ENCODE measurements at places on chromosomes 4 and X.
A peak's percentile ranks its signal among the peaks of the same experiment; 100 is the strongest.

DNA sequence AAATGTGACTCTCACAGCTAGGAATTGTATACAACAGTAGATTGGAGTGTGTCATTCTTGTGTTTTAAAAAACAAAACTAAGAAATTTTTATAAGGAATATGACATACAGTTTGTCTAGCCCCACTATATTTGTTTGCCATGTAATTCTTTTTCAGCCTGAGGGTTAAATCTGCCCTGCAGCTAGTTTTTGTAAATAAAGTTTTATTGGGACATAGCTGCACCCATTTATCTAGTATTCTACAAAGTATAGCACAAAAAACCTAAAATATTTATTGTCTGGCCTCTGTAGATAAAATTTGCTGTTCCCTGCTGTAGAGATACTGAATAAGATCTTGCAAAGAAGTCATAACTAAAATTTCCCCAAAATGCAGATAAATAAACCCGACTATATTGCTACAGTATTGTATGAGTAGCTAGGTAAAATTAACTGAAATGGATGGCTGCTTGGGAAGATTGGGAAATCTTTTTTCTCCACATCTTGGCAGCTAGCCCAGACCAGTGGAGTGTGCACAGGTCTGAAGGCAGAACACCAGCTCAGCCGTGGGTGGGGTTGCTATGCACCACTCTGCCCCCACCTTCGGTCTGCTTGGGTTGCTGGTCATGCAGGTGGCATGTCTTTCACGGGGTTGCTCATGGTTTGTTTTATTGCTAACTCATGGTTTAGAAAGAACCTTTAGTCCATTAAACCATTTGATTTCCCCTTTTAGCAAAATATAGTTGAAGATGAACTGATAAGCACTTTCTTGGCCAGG lies 127.9 kb downstream of the KLHL8 start:
- DNase-seq = no peak

- DNase-seq = no peak
These were observed 66.9 kb upstream of the WDR1 start for GRCh38 chr4:10183462-10183861.

DNA sequence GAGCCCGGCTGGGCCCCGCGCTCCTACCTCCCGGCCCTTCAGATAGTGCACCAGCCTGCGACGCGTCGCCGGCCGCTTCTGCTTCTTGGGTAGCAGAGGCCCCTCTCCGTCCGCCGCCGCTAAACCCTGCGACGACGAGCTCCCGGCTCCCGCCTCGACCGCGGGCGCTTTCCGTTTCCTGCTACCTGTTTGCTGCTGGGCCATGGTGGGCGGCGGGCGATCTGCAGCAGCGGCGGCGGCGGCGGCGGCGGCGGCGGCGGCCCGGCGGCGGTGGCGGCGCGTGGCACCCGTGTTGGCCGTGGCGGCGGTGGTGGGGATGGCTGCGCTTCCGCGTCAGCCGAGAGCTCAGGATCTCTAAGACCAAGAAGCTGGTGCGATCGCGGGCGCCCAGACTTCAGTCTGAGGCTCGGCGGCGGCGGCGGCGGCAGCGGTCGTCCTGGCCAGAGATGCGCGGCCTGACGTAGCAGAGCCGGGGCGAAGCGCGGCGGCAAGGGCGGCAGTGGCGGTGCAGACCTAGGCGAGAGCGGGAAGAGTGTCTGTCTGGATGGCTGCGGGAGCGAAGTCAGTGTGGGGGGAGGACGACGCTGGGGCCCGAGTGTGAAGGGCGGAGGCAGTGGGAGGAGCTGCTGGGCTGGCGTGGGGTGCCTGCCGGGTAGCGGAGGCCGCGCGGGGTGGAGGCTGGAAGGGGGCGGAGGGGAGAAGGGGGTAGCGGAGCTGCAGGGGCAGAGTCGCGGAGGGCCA lies at the start of gene DCAF12L2:
Gene DCAF12L2 (minus strand): TSS at position 569 of the 741 bp plus-strand sequence. CDS start 365 bp downstream, at position 204.
- DNase-seq = no peak

DNA sequence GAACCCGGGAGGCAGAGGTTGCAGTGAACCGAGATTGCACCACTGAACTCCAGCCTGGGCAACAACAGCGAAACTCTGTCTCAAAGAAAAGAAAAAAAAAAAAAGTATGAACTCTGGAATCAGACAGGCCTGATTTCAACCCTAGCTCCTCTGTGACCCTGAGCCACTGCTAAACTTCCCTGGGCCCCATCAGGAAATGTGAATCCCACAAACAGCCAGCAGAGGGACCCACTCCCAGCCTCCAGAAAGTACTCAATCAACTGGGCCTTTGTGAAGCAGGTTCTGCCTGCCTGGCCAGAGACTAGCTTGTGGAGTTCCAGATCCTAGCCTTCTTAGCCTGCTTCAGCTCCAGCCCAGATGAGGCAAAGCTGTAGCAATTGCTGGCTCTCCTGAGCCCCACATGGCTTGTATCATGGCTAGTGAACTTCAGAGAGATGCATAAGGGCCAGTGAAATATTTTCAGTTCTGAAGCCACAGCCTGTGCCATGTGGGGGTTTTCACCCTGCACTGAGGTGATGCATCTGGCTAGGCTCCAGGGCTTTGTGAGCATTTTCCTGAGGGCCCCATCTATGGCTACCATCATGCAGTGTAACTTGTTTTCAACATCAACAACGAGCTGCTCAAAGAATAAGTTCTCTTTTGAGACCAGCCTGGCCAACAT lies 7.2 kb upstream of the IDS start:
- peak; percentile 14 for DNase-seq

- no peak for DNase-seq
These were observed 34.6 kb upstream of the TENM3 start for GRCh38 chr4:182208526-182209050.

GRCh38 chr4:72761368-72762038 lies 192.5 kb upstream of the ADAMTS3 start:
- DNase-seq = no peak
